ENCODE measurements at places on chromosomes 3 and 15.

DNA sequence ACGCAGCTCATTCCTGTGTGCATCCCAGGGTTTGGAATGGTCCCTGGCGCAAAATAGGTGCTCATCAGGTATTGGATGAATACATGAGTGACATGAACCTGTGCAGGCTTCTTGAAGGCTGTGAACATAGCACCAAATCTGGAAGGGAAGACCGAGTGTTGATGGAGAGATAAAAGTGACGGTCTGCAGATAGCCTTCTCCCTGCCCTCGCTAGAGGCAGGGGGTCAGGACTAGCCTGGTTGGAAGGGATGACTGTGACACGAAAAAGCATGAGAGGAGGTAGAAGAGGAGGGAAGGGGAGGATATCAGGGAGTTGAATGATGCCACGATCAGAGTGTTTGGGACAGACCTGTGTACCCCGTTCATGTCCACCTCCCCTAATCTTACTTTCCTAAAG, 267.1 kb downstream of the XXYLT1 start:
- DNase-seq = no peak

- DNase-seq = no peak
These were observed 24.5 kb downstream of the ABHD6 start for GRCh38 chr3:58261954-58262666.

DNA sequence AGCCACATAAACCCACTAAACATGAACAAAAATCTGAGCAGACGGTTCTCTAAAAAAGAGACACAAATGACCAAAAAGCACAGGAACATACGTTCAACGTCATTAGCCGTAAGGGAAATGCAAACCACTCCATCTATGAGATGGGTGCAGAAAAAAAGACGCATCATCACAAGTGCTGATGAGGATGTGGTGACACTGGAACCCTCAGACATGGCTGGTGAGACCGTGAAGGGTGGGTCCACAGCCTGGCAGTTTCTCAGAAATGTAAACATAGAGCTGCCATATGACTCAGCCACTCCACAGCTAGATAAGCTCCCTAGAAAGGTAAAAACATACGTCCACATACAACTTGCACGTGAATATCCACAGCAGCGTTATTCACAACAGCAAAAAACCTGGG, 23.3 kb downstream of the PCSK6 start:
- DNase-seq = no peak

DNA sequence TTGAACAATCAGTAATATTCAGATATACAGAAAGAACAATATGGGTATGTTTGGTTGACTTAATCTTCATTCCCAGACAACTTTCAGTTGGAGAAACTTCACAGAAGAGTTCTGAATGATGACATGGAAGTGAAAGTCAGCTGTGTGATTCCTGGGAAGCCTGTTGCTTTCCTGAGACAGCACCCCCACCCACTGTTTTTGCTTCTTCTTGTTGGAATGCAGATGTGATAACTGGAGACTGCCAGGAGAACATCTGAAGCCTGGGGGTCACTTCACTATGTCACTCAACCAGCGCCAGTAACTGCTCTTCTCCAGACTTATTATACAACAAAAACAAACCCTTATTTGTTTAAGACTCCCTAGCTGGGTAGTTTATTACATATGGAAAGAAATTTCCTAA, 599.4 kb downstream of the ZIC1 start:
- DNase-seq = no peak

DNA sequence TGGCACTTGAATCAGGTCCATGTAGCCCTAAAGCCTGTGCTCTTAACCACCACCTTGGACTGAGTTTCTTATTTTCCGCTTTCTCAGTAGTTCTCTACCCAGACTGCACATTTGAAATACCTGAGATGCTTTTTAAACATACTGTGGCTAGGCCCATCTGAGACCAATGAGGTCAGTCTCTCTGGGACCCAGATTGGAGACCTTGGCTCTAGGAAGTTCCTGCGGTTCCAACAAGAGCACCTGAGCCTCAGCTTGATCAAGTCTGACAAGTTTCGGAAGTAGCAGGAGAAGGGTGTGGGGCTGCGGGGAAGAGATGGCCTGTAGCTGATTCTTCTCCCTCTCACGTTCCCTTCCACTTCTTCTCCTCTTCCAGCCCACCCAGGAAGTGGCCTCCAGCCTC, 11.5 kb upstream of the TSEN2 start:
- DNase-seq = no peak

- no peak for DNase-seq
These were observed 4.7 kb downstream of the NR1D2 start for GRCh38 chr3:23949784-23950183.

DNA sequence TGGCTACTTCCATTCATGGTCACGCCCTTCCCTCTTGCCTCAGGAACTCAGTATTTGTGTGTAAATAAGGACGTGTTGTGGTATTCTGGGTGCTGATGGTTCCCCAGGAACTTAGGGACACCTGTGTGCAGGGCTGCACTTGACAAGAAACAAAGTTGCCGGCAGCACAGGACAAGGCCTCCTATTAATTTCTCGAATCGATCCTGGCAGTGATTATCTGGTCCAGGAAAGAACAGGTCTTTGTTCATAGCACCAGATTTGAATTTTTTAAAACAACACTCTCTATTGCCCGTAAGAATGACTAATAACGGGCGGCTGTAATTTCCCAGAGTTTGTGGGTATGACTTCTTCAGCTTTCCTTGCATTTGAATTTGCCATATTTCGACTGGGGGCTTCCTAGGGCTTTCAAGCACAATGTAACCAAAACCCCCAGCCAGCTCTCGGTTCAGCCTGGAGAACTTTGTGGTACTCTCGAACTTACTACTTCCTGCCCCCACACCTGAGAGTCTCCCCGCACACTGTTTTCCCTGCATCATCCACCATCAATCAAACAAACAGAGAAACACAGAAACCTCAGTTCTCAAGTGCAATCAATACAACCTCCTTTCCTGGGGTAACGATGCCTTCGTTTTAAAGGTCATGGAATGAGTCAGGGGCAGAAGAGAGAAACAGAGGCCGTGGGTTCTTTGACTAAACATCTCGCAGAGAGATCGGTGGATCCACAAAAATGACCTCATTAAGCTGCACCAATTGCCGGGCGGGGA, 241.7 kb upstream of the ICE2 start:
- no peak for DNase-seq

DNA sequence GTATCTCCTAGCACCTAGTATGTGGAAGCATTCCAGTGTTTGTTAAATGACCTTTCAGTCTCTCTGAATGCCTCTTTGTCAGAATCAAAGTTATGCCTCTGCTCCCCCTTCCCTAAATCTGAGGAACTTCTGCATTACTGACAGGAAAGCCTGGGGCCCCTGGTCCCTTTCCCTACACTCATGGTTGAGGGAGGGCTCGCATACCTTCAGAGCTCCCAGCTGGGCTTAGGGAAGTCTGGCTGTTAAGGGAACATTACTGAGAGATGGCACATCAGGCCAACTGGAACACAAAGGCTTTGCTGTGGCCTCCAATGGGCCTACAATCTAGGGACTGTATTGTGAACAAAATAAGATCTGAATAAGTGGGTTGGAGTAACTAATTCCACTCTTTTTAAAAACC, 10.3 kb downstream of the PKM start:
- no peak for DNase-seq

- no peak for DNase-seq
These were observed 76.2 kb downstream of the DCUN1D1 start for GRCh38 chr3:182904164-182904563.
